ENCODE measurements at places on chromosomes 5 and 9.

- DNase-seq = no peak
Measured at GRCh38 chr5:107814183-107814827, 143.6 kb upstream of the EFNA5 start.

DNA sequence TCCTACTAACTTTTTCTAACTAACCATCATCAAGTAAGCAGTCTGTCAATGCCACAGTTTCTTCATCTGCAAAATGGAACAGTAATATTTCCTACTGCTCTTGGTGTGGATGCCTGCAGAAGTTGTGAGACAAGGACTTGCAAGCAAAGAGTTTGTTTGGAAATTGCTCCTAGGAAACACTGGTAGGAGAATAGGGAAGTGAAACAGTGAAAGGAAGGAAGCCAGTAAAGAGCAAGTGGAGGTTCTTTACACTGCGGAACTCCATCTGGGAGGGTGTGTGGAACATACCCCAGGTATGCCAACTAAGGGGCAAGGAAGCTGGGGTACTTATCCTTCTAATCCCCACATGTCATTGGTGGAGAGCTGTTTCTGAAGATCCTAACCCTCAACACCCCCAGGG, 119.9 kb downstream of the FOXD1 start:
- DNase-seq = no peak

- no peak for DNase-seq
Measured at GRCh38 chr5:160497878-160498277, 76.2 kb downstream of the PTTG1 start.

GRCh38 chr5:121949885-121950284, 11.9 kb upstream of the SRFBP1 start:
- DNase-seq = no peak

DNA sequence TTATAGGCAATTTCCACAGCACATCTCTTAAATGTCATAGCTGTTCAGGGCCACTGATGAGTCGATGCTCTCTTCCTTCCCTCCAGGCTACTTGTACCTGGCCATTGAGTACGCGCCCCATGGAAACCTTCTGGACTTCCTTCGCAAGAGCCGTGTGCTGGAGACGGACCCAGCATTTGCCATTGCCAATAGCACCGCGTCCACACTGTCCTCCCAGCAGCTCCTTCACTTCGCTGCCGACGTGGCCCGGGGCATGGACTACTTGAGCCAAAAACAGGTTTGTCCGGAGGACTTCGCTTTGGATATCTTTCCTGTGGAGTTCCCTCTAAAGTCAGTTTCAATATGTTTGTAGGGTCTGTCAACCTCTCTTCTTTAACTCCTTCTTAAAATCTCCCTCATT, 84.3 kb downstream of the EQTN start:
- DNase-seq = no peak

DNA sequence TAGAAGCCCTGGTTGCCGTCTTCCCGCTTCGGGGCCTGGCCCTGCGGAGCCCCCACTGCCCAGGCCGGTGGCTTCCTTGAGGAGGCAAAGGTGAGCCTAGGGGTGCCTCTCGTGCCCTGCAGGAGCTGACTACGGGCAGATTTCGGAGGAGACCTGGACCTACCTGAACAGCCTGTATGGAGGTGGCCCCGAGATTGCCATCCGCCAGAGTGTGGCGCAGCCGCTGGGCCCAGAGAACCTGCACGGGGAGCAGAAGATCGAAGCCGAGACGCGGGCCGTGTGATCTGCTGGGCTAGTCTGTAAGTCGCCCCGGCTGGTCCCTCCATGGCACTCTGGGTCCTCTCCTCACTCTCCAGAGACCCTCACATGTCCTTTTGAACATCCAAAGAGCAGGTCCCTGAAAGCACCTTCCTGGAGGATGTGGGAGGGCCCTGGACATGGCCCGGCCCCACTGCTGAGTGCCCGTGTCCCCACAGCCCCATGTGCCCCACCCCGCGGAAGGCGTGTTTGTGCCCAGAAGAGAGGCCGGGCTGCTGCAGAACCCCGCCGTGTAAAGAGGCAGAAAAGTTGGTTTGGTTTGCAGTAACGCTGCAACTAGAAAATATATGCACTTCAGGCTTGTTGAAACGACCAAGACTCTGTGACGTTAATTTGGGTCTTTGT, 44.9 kb downstream of the USP20 start:
- no peak for DNase-seq

DNA sequence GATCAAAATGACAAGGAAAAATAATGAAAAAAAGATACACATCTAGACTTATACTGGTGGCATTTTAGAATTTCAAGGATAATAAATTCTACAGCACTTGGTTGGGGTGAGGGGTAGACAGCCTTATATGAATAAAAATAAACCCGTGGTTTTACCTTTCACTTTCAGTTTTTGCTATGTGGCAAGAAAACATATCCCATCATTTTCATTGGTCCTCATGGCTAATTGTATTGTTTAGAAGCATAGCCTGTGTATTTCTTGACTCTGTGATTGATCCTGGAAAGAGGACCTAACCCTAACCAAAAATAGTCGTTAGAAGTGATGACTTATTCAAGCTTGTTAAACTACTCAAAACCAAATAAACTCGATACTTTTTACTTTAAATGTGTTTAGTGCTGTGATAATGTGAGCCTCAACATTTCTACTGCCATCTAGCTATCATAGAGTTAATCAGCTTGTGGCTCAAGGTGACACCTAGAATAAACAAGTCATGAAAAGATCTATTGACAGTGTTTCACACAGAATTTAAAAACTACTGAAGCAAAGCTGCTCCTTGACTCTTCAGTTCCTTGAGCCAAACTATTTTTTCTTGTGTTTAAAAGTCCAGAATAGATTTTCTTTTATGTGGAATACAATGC, 153.3 kb upstream of the IZUMO3 start:
- DNase-seq = no peak

DNA sequence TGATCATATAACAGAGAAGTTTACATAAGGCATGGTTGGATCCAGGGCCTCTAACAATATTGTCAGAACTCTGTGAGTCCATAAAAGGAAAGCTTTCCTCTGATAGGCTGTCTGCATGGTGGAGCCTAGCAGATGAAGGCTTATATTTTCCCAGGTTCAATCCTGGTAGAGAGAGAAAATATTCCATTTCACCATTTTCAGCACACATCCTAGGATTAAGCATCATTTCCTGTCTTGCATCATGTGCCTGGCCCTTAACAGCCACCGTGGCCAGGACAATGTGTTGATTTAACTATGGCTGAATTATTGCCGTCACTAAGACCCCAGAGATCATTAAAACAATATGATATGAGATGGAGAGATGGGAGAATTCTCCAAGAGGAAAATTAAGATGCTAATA, 90.9 kb upstream of the GRIA1 start:
- no peak for DNase-seq

DNA sequence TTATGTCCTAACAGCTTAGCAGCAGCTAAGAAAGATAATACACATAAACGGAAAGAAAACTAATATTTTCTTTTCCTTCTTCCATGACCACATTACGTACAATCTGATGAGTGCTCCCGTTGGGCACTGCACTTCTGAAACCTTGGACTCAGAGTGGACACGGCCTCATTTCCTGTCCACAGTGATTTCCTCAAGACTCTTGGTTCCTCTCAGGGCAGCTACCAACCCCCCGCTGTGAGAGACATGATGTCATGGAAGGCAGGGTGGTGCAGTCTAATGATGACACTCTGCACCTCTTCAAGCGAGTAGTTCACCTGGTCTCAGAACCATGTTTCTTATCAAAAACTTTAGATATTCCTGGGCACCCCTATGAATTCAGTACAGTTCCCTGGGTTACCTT, 68.7 kb upstream of the CTSL start:
- no peak for DNase-seq

DNA sequence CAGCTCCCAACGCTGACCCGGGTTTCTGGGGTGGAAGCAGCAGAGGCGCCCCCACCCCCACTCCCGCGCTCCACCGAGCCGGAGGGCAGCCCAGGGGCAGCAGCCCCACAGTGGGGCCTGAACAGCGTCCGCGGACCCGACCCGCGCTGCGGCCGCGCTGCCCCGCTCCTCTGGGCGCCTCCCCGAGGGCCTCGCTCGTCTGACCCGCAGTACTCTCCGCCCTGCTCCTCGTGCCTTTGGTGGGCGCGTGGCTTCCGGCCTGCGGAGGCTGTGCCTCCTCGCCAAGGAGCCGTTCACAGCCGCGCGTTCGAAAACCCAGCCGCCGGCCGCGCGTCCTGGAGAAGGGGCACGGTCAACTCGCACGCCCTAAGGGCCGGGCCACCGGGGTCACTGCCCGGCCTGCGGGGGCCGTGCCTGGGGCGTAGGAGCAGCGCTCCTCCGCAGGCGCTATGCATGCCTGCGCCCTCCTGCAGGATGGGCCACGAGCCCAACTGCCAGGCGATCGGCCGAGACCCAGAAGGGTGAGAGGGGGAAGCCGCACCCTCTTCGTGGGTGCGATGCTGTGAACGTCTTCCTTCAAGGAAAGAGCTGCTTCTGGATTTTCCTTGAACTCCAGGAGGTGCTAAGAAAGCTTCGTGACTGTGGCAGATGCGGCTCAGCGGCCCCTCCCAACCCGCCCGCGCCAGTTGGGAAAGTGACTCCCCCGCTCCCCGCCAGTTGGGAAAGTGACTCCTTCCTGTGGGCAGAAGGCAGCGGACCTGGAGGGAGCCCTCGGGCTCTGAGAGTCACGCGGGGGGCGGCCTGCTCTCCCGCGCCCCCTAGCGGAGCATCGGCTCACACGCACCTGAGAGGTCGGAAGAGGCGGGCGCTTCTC, 82.7 kb downstream of the HSD17B3 start:
- DNase-seq = peak; percentile 14

DNA sequence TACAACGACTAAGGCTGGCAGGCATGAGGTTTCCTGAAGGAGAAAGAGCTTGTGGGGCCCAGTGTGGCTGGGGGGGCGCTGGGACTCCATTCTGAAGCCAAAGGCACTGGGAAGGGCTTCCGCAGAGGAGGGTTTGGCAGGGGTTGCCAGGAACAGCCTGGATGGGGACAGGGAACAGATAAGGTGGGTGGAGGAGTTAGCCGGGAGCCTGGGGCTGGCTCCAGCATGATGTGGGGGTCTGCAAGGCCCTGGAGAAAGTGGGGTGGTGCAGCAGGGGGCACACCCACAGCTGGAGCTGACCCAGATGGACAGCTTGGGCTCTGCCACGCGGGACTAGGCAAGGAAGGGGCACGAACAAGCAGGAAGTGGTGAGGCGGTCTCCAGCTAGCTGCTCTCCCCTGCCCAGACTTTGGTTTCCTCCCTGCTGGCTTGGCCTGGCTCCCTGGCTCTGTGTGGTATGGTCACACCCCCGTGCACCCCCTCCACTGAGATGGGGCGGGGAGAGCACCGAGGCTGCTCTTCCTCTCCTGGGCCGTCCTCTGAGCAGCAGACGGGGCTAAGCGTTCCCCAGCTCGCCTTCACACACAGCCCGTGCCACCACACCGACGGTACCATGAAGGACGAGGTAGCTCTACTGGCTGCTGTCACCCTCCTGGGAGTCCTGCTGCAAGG, at the start of gene LTC4S:
TSS of gene LTC4S (plus strand) at position 519 of the 672 bp plus-strand sequence. CDS start at position 614, 95 bp downstream.
- DNase-seq = no peak

DNA sequence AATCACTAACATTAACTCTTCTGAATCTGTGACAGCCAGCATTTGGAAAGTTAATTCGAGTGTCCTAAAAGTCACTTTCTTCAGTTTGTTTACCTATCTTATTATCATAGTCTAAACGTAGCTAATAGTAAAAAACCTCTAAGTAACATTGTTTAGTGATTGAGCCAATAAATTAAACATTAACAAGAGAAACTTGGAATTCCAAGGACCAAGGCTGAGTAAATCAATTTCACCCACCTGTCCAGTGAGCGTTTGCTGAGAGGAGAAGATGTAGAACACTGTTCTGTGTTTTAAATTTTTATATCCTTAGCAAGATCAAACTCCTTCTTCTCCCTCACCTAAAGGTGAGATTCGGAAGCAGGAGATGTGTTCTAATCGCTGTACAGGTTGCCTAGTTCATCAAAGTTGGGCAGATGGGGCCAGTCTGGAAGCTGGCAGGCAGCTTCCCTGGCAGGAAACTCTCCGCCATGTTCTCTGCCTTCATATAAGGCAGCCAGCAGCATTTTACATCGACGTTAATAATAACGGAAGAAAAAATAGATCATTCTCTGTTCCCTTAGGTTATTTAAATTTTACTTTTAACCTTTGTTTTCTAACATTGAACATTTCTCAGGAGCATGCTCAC, 89.2 kb downstream of the DAPK1 start:
- no peak for DNase-seq

DNA sequence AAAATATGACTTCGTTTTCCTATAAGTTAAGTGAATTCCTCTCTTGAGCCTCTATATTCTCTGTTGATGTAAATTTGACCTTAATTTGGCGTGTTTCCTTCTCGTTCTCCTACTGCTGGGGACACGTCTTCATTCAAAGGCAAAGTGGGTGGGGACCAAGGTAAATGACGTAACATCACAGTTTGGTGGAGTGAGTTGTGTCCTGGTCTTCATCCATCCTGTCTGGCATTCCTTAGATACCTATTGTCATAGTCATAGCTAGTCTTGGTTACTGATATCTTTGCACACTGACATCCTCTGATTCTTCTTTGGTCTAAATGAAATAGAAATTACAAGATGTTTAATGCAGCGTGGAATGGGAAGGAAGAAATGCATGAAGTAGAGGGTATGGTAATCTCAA, 108.5 kb downstream of the NNT start:
- no peak for DNase-seq

- no peak for DNase-seq
Measured at GRCh38 chr5:136979131-136979530, 520.0 kb downstream of the SPOCK1 start.

DNA sequence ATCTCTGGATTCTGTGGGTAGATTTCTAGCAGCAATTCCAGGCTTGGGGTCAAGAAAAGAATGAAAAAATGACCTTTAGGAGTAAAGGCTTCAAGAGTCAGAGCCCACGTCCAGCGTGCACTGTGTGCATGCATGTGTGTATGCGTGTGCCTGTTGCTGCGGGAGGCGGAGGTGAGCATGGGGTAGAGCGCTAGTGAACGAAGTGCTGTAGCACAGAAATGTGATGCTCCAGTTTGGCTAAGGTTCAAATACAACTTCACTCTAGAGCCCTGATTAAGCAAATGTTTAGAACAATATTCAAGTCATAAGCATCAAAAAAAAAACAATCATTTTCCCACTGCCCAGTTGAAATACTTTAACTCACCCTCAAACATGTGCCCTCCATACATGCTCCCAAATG, 403.9 kb downstream of the ZNF608 start:
- no peak for DNase-seq

DNA sequence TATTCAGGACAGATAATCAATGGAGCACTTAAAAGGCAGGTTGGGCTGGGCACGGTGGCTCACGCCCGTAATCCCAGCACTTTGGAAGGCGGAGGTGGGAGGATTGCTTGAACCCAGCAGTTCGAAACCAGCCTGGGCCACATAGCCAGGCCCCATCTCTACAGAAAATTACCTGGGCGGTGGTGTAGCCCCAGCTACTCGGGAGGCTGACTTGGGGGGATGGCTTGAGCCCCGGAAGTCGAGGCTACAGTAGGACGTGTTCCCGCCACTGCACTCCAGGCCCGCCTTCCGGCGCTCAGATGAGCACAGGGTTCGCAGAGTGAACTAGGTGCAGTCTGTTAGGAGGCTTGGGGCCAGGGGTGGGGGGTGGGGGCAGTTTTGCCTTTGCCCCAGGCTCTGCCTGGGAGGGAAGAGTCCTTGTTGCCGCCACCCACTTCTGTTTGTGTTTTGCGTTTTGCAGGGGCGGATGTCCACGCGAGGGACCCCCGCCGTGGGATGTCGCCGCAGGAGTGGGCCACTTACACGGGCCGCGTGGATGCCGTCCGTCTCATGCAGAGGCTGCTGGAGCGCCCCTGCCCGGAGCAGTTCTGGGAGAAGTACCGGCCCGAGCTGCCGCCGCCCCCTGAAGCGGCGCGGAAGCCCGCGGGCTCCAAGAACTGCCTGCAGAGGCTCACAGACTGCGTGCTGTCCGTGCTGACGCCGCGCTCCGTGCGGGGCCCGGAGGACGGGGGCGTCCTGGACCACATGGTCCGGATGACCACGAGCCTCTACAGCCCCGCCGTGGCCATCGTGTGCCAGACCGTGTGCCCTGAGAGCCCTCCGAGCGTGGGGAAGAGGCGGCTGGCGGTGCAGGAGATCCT, 85.2 kb downstream of the ANKRD33B start:
- DNase-seq = no peak
